HT1080 (cell line): ENCODE measurements at places on chromosomes 5 and 9.
A peak's percentile ranks its signal among the peaks of the same experiment; 100 is the strongest.

GRCh38 chr9:124779368-124780059, 2.6 kb downstream of the OLFML2A start:
- peak; percentile 92 for DNase-seq

DNA sequence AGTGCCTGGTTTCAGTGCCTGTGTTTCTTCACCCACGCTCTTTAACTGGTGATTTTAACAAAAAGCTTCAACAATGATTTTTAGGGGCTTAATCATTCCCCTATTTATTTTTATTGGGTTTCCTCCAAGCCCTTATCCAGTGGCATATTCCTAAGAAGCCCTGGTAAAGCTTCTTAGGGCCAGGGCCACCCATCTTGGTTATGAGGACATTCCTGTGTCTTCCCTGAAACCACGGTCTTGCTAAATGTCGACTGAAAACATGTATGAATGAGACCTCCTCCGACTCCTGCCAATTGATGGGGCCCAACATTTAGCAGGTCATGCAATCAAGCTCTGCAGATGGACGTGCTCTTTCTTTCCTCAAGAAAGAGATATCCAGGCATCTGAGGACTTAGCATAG, 13.7 kb upstream of the CARTPT start:
- DNase-seq = no peak

GRCh38 chr9:70438341-70438928, 24.0 kb upstream of the KLF9 start:
- peak; percentile 95 for DNase-seq

- DNase-seq = no peak
Measured at GRCh38 chr9:9538766-9539165, 1074.0 kb downstream of the PTPRD start.

- no peak for DNase-seq
Measured at GRCh38 chr9:72444435-72444834, 77.0 kb upstream of the TMC1 start.

DNA sequence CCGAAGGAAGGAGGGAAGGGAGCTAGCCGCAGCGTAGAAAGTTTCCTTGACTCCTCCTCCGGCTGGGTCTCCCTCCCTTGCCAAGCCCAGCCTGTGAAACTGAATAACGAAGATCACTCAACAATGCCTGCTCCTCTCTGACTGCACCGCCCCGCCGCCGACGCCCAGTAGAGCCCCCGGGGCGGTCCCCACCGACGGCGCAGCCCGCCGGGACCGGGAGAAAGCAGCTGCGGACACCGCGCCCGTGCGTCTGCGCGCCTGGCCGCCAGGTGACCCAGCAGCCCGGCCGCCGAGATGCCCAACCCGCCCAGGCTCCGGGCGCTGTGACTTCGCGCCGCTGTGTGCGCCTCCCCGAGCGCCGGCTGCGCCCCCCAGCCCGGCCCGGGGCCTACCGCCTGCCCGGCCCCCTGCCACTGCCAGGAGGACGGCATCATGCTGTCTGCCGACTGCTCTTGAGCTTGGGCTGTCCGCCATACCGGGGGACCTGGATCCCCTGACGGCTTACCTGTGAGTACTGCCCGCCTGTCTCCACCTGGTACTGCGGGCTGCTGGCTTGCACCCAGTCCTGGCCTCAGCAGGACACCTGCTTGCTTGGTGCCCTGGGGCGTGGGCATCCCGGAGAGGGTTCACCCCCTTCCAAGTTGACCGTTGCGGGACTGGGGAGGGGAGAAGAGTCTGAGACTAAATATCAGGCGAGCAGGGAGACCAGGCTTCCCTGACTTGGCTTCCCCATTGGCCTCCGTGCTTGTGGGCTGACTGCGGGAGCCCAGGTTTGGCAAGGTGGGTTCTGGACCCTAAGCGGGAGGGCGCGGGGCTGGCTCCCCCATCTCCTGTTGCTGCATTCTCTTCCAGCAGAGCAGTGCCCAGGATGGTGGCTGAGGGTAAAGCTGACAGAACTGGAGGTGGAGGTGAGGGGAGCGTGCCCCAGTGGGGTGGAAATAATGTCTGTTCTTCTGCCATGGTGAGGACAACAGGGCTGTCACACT, 26.2 kb upstream of the SPTLC1 start:
- DNase-seq = no peak

GRCh38 chr9:113715086-113715485, 161.0 kb upstream of the ZNF618 start:
- peak; percentile 25 for DNase-seq

GRCh38 chr5:33588654-33589372, 148.0 kb downstream of the TARS1 start:
- DNase-seq = peak; percentile 16

DNA sequence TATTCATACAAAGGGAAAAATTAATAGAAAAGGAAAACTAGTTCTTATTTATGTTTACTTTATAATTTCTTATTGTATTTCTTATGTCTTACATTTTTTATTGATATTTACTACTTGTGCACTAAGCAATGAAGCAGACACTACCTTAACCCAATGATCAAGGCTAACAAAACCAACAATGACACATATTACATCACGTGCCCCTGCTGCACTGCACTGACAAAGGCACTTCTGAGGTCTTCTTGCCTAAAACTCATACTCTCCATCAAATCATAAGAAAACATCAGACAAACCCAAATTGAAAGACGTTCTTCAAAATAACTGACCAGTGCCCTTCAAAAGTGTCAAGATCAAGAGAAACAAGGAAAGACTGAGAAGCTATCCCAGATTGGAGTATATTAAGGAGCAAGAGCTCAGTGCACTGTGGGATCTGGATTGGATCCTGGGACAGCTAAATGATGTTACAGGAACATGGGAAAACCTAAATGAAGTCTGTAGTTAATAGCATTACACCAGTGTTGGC, 230.9 kb downstream of the AUH start:
- peak; percentile 44 for DNase-seq

- peak; percentile 27 for DNase-seq
Measured at GRCh38 chr5:72224946-72225463, 95.0 kb downstream of the MRPS27 start.

DNA sequence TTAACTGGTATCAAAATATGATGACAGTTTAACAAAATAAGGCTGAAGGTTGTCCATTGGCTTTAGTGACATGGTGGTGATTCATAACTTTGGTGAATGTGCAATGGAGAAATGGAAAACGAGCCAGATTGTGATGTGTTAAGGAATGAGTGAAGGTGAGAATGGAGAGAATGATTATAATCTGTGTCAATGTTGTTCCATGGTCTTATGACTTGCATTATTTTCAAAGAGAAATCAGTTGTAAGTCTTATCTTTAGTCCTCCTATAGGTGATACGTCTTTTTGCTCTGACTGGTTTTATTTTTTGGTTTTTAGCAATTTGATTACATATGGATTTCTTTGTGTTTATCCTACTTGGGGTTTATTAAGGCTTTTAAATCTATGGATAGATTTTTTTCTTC, 12.7 kb downstream of the OR1L6 start:
- DNase-seq = no peak
